ENCODE measurements at places on chromosomes 6 and 20.

DNA sequence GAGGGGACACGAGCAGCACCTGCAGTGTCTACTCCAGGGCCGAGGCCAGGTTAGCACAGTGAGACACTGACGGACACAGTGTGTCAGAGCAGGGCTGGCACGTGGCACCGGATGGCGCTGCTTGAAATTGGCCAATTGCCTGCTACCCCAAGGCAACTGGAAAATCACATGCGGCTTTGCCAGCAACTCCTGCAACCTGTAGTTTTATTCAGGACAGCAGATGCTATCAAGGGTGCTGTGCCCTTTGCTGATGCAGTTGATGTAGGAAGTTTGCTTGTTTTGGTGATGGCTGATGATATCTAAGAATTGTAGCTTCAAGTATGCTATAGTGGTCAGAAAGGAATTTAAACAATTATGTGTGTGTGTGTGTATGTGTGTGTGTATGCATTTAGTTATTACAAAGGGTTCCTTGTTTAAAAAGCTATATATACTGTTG is 25.9 kb downstream of the RIN2 start:
- no peak for DNase-seq

GRCh38 chr6:53811746-53812145 is 16.9 kb downstream of the LRRC1 start:
- no peak for DNase-seq

- DNase-seq: no peak
Observed at GRCh38 chr20:33919653-33920052, 74.1 kb upstream of the RALY start.

DNA sequence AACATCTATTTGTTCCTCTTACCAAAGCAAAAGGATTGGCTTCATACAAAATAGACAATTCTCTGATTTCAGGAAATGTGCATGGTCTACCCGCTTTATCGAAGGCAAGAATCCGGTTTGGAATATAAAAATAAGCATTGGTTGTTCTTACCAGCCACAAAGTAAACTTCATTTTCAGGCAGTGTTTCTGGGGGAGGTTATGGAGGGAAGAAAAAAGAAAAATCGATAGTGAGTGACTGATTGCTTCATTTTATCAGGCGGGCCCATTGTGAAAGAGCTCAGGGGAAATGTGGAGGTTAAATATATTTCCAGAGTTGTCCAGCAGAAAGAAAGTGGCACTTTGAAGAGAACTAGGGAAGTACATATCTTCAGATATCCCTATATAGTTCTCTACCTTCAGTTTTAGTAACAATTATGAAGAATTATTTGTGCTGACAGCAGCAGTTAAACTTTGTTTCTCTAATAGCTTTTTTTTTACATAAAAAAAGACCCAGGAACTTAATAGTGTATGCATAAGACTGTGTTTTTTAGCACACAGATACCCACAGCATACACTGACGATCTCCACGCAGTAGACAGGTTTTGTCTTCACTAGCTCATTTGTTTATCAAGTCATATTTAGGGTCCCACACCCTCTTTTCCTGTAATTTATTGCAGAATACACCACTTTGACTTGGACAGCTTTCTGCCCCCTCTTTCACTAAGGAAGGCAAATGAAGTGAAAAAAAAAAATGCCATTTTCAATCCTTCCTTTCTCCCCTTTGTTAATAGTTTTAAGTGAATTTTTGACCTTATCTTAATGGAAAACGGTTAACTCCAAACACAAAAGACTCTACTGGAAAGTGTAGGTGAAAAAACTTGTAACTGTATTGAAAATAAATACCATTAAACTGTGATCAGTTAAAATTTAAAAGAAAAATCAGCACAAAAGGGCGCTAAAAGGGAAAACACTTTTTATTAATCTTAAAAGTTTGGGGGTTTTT is 2.9 kb downstream of the POU3F2 start:
- peak; percentile 52 for DNase-seq

DNA sequence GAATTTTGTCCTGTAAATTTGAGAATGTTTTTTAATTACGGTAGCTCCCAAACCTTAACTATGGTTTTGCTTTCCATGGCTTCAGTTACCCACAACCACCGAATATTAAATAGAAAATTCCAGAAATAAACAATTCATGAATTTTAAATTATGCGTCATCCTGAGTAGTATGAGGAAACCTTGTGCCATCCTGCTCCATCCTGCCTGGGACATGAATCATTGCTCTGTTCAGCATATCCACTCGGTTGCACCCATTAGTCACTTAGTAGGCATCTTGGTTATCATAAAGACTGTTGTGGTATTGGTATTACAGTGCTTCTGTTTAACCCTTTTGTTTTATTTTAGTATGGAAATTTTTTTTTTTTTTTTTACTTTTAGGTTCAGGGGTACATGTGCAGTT is 39.7 kb downstream of the KCNS1 start:
- no peak for DNase-seq

- DNase-seq: no peak
Observed at GRCh38 chr6:68045193-68045592, 589.9 kb upstream of the ADGRB3 start.

GRCh38 chr20:24469894-24470745 is 691 bp downstream of the SYNDIG1 start:
- DNase-seq: peak; percentile 58

- DNase-seq: no peak
Observed at GRCh38 chr20:13552061-13552460, 86.7 kb downstream of the TASP1 start.

- peak; percentile 55 for DNase-seq
Observed at GRCh38 chr6:163323705-163324104, 90.8 kb upstream of the QKI start.

- DNase-seq: no peak
Observed at GRCh38 chr6:81480139-81480538, 272.3 kb downstream of the TENT5A start.

DNA sequence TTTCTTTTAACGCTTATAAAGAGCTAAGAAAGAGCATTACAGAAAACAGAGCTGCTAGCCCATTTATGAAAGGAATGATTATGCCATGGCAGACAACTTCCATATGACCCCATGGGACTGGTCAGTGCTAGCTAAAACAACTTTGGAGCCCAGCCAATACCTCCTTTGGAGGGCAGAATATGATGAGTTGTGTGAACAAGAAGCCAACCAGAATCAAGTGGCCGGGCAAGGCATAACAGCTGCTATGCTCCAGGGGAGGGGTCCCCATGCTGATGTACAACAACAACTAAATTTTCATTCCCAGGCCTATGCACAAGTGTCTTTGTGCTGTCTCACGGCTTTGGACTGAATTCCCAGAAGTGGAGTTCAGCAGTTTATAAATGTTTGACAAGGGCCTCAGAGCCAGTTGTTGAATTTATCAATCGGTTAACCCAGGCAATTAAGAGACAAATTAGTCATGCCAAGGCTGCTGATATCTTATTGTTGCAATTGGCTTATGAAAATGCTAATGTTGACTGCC is 65.0 kb upstream of the ASCC3 start:
- DNase-seq: no peak

DNA sequence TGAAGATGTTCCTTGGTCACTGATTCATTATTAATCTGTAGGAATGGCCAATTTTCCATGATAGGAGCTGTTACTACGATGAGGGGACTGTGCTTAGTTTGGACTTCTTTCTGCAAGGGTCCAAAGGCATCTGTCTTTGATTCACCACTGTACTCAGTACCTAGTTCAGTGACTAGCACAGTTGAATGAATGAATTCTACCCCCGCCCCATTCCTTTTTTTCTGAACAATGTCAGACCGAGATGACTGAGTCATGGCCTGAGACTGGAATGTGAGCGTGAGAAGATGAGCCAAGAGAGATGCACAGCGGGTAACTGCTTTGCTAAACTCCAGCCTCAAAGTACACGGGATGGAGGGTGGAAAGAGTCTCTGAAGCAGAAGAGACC is 419 bp upstream of the SNHG17 start:
- DNase-seq: no peak

- no peak for DNase-seq
Observed at GRCh38 chr6:144845186-144845585, 560.1 kb downstream of the UTRN start.

- DNase-seq: peak; percentile 11
Observed at GRCh38 chr6:43698584-43699349, 11.2 kb upstream of the MRPS18A start.

DNA sequence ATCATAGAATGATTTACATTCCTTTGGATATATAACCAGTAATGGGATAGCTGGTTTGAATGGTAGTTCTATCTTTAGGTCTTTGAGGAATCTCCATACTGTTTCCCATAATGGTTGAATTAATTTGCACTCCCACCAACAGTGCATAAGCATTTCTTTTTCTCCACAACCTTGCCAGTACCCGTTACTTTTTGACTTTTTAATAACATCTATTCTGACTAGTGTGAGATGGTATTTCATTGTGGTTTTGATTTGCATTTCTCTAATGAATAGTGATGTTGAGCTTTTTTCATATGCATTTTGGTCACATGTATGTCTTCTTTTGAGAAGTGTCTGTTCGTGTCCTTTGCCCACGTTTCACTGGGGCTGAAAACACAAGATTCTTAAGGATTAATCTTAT is 107.3 kb downstream of the TINAG start:
- DNase-seq: no peak

DNA sequence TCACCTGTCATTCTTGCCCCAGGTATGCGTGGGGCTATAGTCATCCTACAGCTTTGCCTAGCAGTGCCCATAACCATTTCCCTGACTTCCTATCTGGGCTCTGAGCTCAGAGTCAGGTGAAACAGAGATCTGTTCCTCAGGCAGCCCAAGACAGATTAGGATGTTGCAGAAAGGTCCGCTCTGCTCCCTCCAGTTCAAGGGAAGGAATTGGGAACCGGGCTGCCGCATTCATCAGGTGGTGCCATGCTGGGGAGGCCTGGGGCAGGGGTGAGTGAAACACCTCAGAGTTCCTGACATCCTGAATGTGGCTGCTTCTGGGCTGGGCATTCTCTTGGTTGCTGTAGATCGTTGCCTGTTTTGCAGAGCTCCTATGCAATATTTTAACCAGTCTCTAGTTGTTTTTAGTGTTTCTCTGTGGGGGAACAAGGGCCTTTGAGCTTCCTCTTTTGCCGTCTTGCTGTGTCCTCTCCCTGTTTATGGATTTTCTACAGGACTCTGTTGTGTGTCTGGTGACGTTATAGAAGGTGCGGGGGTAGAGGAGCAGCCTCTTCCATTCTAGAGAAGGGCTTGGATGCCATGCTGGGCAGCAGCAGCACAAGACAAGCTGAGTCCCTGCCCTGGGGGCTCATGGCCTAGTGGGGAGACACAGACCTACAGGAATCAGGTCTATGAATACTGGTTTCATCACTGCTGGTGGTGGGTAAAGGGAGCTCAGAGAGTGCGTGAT is 9.2 kb downstream of the ENTPD6 start:
- DNase-seq: no peak

- DNase-seq: peak; percentile 79
Observed at GRCh38 chr6:13486679-13487121, 700 bp downstream of the GFOD1 start.

DNA sequence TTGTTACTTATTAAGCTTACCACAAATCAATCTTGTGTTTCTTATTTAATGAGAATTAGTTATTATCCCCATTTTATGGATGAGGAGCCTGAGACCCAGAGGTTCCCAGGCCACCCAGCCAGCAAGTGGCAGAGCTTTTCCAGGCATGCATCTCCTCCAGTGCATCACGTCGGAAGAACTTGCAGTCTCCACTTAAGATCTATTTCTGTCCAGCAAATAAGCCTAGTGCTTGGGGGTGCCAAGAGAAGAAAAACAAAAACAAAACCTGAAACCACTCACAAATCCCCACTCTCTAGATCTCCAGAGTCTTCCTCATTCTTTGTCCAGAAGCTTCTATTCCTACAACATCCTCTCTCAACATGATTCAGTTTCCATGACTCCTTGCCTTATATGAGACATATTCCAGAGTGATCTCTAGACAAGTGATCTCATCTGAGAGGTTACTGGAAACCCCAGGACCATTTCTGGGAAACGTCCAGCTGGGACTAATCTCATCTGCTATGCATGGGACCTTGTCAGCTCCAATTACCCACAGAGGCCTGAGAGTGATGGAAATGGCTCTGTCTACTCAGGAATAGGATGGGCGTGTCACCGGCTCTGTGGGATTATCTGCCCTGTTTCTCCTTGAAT is 4.1 kb downstream of the GUCA1B start:
- DNase-seq: no peak

DNA sequence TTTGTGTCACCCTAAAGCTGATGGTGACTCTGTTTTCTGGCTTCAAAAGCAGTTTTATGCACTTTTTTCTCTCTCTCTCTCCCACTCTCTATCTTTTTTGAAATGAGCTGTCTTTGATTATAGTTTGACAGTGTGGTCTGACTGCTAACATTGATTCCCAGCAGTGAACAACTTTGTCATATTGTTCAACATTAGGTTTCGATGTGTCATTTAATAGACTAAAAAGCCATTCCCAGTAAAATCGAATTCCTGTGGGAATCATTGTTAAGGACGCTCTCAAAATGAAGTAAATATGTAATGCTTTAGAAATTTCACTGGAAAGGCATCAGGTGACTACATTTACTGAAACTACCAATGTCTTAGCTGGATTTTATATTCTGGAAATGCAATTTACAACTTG is 69.9 kb upstream of the FLRT3 start:
- no peak for DNase-seq

DNA sequence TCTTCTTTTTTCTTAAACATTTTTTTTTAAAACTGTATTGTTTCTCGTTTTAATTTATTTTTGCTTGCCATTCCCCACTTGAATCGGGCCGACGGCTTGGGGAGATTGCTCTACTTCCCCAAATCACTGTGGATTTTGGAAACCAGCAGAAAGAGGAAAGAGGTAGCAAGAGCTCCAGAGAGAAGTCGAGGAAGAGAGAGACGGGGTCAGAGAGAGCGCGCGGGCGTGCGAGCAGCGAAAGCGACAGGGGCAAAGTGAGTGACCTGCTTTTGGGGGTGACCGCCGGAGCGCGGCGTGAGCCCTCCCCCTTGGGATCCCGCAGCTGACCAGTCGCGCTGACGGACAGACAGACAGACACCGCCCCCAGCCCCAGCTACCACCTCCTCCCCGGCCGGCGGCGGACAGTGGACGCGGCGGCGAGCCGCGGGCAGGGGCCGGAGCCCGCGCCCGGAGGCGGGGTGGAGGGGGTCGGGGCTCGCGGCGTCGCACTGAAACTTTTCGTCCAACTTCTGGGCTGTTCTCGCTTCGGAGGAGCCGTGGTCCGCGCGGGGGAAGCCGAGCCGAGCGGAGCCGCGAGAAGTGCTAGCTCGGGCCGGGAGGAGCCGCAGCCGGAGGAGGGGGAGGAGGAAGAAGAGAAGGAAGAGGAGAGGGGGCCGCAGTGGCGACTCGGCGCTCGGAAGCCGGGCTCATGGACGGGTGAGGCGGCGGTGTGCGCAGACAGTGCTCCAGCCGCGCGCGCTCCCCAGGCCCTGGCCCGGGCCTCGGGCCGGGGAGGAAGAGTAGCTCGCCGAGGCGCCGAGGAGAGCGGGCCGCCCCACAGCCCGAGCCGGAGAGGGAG is 580 bp downstream of the VEGFA start:
- peak; percentile 55 for DNase-seq

- no peak for DNase-seq
Observed at GRCh38 chr6:35096129-35096862, 44.8 kb downstream of the TCP11 start.

DNA sequence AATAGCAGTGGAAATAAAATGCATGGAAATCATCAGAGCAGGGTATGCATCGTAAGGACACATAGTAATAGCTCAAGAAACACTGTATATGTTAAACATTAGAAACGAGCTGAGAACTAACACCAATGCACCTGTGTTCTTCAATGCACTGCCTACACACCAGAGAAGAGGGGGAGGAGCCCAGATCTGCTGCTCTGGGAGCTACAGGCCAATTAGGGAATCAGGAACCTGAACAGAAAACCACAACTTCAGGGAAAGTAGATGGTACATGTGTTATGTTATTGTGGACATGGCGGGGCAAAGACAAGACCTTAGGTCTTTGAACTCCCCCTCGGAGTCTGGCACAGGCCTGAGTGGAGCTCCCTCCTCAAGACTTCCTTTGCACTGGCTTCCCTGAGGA is 39.7 kb downstream of the RIPOR3 start:
- DNase-seq: no peak

All from brain (organoid and tissue), 16 donors.